ENCODE measurements at places on chromosomes 12 and 14. TPM values are rescaled to one million over a fixed set of nuclear protein-coding genes. Genes with fewer than 3 reads are reported as not detected.

The OR6C2 gene
- total RNA-seq = not detected

The ARHGEF40 gene
- total RNA-seq = 79.2 TPM

The ALX1 gene
- total RNA-seq = 2.7 TPM

The TDG gene
- 31.5 TPM for total RNA-seq

The PIK3C2G gene
- total RNA-seq = 3.6 TPM

The EMC9 gene
- total RNA-seq = 18.1 TPM

The GPR33 gene
- total RNA-seq = not detected

The TAS2R13 gene
- 3.2 TPM for total RNA-seq

The ADAMTS20 gene
- total RNA-seq = 0.21 TPM

Measured in tongue (tissue), 3 donors.